ENCODE measurements at places on chromosomes 5 and 9.

- no peak for DNase-seq
Measured at GRCh38 chr9:10512144-10512543, 100.7 kb downstream of the PTPRD start.

- no peak for DNase-seq
Measured at GRCh38 chr5:167587772-167588437, 703.5 kb upstream of the WWC1 start.

- DNase-seq, result no peak
Measured at GRCh38 chr5:150605546-150605945, 34.9 kb upstream of the SYNPO start.

DNA sequence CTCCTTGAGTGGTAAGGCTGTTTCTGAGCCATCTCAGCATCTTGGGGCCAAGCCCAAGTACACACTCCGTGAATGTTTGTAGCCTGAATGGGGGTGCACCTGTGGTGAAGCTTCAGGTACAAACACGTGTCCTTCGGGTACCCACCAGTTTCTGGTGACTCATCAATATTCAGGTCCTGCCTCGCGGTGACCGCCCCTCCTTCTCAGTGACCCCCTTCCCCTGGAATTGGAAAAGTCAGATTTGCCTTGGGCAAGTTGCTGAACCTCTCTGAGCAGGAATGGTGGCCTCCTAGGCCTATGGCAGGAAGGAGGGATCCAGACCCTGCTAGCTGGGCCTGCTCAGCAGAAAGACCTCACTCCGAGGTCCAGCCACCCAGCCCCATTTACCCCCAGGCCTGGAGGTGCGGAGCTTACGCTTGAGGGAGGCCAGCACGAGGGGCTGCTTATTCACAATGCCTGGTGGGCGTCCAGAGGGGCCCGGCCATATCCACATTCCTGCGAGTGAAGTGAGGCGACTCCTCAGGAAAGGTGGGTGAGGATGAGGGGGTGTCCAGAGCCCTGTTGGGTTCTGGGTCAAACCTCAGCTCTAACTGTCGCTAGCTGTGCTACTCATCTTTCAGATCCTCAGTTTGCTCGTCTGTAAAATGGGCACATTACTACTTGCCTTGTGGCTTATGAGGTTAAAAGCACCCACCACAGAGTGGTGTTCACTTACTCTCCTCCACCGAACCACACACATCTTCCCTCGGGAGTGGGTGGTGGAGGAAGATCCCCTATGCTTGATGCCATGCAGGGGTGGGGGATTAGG, 7.0 kb downstream of the ADGRD2 start:
- DNase-seq, result no peak

DNA sequence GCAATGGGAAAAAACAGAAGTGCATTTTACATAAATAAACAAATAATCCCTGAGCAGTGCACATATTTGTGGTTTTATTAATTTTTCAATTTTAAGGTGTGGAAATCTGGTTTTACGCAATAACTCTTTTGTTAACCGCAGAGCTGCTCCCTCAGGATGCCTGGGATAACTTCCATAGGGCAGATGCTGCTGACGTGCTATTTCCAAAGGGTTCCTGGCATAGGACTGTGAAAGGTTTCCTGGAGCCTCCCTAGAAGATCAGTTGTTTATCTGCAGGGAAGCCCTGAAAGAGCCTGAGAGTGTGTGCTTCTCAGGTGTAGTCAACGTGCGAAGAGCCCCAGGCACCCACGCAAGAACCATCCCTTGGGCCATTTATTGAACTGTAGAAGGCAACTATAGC, 443.5 kb downstream of the PLK2 start:
- DNase-seq, result no peak

GRCh38 chr9:8570776-8571175, 771.2 kb upstream of the DMAC1 start:
- no peak for DNase-seq

GRCh38 chr9:111016426-111017045, 21.7 kb downstream of the LPAR1 start:
- no peak for DNase-seq

DNA sequence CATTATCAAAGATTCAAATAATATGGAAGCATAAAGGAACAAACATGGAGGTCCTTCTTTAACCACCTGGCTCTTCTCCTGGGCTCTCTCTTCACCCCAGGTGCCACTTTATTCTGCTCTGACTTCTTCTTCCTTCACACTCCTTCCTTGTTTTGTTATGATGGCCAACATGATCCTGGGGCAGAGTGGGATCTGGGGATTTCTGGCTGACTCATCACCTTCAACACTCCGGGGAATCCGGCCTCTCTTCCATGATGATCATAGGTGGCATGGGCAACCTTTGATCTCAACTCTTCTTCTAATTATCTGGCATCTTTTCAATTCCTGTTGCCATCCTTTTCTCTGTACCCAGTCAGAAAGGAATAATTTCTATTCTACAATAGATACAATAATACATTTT, 62.1 kb upstream of the TRPC7 start:
- no peak for DNase-seq

DNA sequence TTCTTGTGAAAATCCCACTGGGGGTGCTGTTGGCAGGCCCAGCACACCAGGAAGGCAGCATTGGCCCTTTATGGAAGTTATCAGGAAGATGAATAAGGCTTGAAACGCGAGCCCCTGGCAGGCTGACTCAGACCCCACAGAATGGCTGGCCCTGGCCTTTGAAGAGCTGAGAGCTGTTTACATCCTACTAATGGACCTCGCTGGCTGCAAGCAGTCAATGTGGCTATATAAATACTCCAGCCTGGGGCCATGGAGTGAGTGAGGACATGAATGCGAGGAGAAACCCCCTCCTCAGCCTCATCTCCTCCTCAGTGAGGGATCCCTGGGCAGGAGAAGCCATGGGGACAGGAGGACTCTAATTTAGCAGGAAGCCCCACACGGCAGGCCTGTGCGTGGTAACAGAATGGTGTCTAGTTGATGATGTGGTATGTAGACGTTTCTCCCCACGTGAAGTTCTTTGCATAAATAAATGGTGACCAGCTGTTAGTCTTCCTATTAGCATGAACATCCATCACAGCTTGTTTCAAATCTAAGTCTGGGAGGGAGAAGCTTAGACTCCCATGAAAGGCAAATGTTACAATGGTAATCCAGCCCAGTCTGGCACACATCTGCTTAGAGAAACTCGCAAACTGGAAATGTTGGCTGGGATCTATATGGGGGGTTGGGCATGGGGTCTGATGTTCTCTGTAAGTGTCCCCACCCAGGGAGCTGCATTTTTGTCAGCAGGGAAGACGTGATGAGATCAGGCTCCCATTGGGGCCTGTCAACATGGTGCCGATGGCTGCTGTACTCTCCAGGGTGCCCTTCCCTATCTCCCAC, 175.1 kb upstream of the PITX1 start:
- DNase-seq, result peak; percentile 90

- DNase-seq, result no peak
Measured at GRCh38 chr5:80153586-80154126, 102.2 kb downstream of the SERINC5 start.

DNA sequence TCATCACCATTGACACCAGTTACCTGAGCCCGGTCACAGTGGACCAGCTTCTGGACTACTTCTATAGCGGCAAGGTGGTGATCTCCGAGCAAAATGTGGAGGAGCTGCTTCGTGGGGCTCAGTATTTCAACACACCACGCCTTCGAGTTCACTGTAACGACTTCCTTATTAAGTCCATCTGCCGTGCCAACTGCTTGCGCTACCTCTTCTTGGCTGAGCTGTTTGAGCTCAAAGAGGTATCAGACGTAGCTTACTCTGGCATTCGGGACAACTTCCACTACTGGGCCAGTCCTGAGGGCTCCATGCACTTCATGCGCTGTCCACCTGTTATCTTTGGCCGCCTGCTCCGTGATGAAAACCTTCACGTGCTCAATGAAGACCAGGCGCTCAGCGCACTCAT, 520 bp downstream of the CCIN start:
- no peak for DNase-seq

- no peak for DNase-seq
Measured at GRCh38 chr5:149423049-149423793, 44.1 kb upstream of the IL17B start.

GRCh38 chr5:40743771-40744170, 12.0 kb downstream of the TTC33 start:
- DNase-seq, result no peak

- no peak for DNase-seq
Measured at GRCh38 chr9:70495514-70495913, 81.1 kb upstream of the KLF9 start.

- DNase-seq, result peak; percentile 87
Measured at GRCh38 chr5:81768935-81769452, 18.1 kb upstream of the SSBP2 start.

DNA sequence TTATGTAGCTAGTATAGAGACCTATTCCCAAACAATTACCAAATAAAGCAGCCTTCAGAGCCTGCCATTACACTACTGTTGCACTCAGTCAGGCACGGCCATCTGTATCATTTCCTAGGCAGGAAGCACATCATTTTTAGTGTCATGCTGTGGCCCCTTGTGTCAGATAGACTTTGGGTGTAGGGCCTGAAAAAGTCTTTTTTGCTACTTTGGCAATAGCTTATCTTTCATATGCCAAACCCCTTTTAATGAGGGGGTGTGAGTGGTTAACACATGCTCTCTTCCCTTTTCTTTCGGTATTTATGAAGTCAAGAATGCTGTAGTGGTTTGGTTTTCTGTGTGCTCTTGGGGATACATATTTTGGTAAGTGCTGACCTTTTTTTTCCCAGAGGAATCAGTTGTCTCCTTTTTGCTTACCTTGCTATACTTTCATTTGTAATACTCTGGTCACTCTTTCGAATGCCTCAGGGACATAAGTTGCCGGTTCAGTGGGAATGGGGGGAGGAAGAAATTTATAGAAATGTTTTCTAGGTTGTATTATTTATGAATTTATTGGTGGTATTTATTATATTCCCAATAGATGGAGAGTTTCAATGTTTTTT, 209.8 kb downstream of the CSNK1G3 start:
- no peak for DNase-seq

- no peak for DNase-seq
Measured at GRCh38 chr5:114408847-114409246, 47.0 kb downstream of the KCNN2 start.

GRCh38 chr5:51618234-51618633, 235.0 kb downstream of the ISL1 start:
- DNase-seq, result no peak

GRCh38 chr5:150675069-150675468, 14.0 kb downstream of the MYOZ3 start:
- DNase-seq, result no peak

GRCh38 chr5:27020973-27021372, 17.4 kb downstream of the CDH9 start:
- DNase-seq, result no peak

DNA sequence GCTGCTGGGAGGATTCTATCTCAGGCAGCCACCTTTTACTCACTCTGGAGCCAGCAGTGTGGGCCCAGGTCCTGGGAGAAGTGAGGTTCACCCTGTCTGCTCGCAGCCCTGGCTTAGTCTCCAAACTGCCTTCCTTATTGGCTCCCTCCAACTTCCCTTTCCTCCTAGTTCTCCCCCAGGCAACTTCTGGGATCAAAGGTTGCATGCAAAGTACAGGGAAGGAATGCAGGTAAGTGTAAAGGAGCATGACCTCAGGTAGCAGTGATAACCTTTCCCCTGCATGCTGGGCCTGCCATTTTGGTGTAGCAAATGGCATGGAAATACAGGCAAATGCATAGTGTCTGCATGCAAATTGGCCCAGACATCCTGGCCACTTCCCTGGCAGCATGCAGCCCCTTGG, 53.8 kb upstream of the ARAP3 start:
- DNase-seq, result no peak

GRCh38 chr5:177429248-177430040, 3.0 kb downstream of the GRK6 start:
- DNase-seq, result no peak

DNA sequence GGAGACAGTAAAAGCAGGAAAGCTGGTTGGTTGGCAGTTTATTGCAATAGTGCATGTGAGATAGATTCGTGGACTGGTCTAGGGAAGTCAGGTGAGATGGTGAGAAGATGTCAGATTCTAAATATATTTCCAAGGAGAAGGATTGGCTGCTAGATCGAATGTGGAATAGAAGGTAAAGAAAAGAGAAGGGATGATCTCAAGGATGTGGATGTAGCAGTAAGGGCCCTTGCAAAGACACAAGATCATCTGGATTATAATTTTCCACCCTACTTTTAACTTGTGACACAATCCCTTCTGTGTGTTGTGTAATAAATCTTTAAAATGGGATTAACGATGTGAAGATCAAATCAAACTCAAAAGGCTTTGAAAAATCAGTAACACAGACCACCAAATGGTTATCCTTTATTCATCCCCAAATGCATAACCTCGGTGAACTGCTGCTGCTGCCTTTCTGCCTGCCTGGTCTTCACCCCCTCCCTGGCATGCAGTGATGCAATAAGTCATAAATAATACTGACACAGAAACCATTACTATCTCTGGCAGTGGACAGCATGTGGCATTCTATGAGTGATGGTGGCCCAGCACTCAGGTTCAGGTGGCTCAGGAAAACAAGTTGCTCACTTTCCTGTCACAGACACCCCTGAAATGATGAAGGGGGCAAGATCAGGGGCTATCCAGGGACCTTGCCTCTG, 178.4 kb downstream of the FAM114A2 start:
- DNase-seq, result no peak

- no peak for DNase-seq
Measured at GRCh38 chr5:61678966-61679365, 346.9 kb downstream of the ZSWIM6 start.

DNA sequence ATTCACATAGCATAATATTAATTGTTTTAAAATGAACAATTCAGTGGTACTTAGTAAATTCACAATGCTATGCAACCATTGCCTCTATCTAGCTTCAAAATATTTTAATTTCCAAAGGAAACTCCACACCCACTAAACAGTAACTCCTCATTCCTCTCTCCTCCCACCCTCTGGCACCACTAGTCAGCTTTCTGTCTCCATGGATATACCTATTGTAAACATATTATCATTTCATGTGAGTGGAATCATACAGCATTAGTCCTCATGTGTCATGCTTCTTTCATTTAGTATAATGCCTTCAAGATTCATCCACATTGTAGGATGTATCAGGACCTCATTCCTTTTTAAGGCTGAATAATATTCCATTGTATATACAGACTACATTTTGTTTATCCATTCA, 48.6 kb downstream of the PHF2 start:
- DNase-seq, result no peak

GRCh38 chr5:2710910-2711309, 40.6 kb downstream of the IRX2 start:
- DNase-seq, result no peak

DNA sequence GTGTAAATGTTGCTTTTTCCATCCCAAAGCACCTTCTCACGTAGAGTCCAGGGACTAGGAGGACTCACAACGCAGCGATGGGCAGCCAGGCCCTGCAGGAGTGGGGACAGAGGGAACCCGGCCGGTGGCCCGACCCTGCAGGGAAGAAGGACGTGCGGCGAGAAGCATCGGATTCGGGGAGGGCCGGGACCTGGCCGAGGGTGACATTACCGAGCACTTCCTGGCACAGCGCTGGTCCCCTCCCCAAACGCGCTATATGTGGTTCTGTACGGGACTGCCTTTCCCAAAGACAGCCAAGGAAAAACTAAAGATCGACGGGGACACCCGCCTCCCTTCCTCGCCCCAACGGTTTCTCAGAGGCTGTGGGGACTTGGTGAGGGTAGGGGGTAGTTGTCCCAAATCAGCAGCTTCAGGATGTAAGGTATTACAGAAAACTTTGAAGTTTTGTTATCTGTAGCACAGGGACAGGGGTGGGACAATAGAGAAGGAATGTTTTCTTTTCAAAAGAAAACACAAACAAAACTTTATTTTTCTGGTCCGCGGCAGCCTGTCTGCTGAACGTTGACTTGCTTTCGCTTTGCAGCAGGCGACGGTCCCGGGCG, 887 bp upstream of the MAP3K1 start:
- no peak for DNase-seq
